ENCODE measurements at places on chromosomes 1 and 21. TPM values are rescaled to one million over a fixed set of nuclear protein-coding genes. Genes with fewer than 3 reads are reported as not detected.

The CRP gene
- not detected for total RNA-seq

The ZNF678 gene
- 60.0 TPM for total RNA-seq

The KRTAP12-2 gene
- total RNA-seq: not detected

The BPNT1 gene
- total RNA-seq: 17.2 TPM

The ADAMTS5 gene
- total RNA-seq: 0.47 TPM

The HLX gene
- 0.07 TPM for total RNA-seq

The BSND gene
- 0.47 TPM for total RNA-seq

The IFNLR1 gene
- 4.2 TPM for total RNA-seq

The LAX1 gene
- not detected for total RNA-seq

The CD84 gene
- total RNA-seq: not detected

The C1orf185 gene
- not detected for total RNA-seq

All from GM23338 (cell line).